ENCODE measurements at places on chromosomes 11 and 22.

GRCh38 chr22:26536056-26536761 is 23.9 kb upstream of the TFIP11 start:
- DNase-seq, result no peak

DNA sequence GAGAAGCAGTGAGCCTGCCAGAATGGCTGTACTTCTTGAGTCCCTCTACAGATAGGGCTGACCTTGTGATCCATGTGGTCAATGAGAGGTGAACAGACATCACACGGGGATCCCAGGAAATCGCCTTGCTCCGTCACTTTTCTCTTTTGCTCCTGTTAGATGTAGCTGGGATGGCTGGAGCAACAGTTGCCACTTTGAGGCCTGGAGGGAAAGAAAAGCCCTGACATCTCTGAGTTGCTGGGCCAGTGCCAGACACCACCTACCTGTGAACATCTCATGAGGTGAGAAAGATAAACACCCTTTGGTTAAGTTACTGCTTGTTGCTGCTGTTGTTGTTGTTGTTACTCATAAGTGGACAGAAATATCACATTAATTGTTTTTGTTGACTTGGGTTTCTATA is 840.3 kb downstream of the TBC1D22A start:
- DNase-seq, result no peak

- DNase-seq, result peak; percentile 80
Measured at GRCh38 chr11:122494221-122494620, 161.3 kb upstream of the UBASH3B start.

GRCh38 chr11:45354976-45355705 is 69.0 kb upstream of the SYT13 start:
- DNase-seq, result peak; percentile 58

DNA sequence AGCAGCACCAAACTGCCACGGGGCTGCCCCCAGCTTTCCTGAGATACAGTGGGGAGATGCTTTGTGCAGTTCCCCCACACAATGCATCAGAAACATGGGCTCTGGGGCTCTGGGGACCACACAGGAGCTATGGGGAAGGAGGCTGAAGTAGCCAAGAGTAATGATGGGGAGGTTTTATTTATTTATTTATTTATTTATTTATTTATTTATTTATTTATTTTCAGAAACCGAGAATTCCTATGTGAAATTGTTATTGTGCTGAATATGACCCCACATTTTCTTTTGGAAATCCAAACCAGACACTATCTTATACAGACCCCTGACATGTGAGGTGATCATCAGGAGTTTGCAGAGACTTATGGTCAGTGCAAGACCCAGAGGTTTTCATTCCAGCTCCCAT is 84.4 kb downstream of the MTNR1B start:
- DNase-seq, result no peak

- no peak for DNase-seq
Measured at GRCh38 chr11:78147807-78148206, 8.4 kb upstream of the ALG8 start.

DNA sequence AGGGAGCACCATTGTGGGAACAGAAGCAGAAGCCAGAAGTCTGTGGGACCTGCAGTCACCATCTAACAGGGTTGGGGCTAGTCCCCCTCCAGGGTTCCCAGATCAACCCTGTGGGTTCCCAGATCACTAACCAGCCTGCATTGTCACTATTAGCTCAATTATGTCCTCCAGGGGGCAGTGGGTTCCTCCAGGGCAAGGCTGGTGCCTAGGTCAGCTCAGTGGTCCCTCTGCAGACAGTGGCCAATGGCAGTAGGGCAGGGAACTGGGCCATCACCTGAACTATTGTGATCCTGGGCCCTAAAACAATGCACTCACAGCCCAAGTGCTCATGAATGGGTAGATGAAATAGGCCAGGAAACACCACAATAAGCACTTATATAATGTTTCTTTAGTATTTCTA is 18.8 kb upstream of the PRSS23 start:
- DNase-seq, result no peak

DNA sequence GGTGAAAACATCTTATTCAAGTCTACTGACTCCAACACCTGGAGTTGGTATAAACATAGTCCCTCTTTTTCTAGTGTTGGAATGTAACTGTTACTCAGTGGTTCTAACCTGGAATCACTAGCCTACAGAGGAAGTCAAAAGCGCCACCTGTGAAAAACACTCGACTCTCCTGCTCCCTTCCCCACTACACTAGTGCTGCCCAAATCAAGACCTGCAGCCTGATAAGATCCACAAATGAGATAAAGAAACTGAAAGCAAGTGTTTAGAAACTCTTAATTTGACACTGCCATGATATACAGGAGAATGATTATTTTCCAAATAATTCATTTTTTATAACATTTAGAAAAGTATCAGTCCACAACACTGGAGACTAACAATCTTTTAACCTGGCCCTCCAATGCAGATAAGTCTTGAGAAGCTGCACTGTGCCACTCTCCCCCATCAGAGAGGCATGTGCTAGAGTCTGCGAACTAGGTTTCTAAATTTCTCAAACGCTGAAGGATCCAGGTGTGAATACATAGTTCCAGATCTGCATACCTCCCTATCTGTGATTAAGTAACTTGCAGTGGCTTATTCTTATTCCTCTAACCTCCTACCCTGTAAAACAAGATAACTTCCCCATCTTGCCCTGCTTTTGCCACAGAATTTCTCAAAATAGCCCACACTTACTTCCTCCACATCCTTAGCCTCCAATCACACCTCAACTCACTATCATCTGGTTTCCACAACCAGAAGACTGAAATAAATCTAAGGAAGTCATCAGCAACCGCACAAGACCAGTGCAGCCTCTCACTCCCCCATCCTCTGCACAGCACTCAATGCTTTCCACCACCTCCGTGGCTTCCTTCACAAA is 88.1 kb downstream of the RRAS2 start:
- DNase-seq, result no peak

DNA sequence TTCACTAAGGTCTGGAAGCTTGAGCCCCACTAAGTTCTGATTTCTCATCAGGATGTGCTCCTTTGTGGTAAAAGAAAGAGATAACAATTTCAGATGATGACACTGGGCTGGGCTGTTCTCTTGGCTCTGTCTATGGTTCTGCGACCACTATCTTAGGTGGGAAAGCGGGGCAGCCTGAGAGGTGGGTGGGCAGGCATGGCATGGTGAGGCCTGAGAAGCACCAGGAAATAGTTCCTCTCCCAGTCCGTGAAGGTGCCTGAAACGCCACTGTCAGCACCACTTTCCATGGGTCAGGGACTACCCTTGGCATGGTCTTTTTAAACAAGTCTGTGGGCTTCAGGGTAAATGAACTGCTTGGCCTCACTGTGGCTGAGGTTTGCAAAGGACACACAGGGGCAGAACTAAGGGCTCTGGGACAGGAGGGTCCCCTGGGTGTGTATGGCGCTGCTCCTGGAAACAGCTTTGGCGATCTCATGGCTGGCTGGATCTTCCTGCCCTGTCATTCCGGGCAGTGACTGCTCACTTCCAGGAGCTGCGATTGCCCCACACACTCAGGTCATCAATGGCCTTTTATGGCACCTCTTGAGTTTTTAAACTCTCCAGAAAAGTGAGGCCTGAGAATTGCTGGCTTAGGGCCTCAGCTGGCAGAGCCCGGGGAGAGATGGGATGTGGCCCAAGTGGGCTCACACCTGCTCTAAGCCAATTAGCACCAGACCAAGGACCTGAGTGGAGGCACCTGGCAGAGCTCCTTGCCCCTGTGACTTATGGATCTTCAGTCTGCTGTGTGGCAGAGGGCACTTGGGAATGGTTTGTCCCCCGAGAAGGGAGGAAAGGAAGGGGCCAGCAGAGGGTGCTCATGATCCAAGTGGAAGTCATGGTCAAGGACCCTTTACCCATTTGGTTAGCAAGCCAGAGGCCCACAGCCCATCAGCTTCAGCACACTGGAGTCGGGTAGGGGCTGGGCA is 55.6 kb upstream of the LYVE1 start:
- peak; percentile 44 for DNase-seq

GRCh38 chr22:26884921-26885320 is 227.5 kb downstream of the MIAT start:
- peak; percentile 79 for DNase-seq

- DNase-seq, result no peak
Measured at GRCh38 chr22:20510811-20511577, 3.6 kb downstream of the MED15 start.

DNA sequence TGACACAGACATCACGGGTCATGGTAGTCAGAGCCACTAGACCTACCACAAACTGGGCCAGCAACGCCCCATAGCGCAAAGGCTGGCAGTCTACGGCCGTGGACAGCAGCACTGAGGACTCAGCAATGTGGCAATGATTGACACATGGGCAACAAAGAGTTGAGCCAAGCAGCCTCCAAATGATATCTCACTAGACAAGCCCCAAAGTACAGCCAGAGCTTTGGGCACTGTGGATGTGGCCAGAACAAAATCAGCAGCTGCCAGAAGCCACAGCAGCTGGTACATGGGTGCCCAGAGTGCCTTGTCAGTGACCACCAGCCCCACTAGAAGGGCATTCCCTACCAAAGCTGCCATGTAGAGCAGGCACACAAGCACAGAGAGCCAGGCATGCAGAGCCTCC is 11.2 kb upstream of the UBQLNL start:
- DNase-seq, result no peak

- no peak for DNase-seq
Measured at GRCh38 chr11:119919656-119920055, 190.7 kb upstream of the NECTIN1 start.

- DNase-seq, result no peak
Measured at GRCh38 chr11:74780248-74781005, 31.8 kb downstream of the RNF169 start.

DNA sequence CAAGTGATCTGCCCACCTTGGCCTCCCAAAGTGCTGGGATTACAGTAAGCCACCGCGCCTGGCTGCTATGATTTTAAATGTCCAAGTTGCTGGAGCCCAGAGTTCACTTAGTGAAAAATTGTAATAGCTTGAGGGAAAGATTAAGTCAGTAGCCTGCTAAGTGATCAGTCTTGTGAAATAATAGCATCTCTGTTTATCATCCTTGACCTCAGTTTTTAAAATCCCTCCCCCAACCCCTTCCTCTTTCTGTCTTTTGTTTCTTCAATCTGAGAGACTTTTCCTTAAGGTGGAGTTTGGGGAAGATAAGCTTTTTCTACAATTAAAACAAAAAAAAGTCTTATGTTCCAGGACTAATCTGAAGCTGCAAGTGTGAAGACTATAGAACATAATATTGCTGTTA is 6.4 kb downstream of the HIPK3 start:
- no peak for DNase-seq

DNA sequence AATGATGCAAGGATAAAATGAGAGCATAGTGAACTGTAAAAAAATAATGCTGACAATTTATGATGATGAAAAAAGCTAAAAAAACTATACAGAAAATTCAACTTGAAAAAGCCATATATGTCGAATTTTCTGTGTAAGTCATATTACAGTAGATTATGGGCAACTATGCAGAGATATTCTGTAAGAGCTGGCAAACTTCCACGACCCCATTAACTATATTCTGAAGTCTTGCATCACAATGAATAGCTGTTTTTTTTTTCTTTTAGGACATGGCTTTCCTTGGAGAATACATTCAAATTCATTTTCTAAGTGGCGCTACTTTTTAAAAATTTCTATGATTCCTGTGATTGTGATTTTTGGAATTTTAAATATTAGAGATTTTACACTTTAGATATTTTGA is 18.4 kb downstream of the PSMD13 start:
- peak; percentile 32 for DNase-seq

DNA sequence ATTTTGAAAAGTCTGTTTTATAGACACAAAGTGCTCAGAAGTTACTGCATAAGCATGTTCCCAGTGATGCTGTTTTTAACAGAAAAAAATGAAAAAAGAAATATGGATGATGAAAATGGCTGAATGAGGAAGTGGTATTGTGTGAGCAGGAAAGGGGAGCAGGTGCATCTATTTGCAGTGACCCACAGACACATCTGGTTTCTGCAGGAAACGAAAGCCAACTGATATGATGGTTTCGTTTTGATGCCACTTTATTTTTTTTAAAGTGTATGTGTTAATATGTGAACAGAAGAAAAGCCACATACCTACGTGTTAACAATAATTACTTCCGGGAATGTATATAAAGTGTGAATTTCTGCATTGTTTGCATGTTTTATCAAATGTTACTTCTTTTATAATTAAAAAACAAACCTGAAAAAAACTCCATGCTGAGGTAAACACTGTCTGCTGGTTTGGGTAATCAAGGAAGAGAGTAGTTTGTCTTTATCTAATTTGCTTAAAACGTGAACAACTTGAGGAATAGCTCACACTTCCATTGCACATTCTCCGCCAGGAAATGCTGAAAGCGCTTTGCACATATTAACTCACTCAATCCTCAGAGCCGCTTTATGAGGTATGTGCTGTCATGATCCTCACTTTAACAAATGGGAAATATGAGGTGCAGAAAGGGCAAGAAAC is 1335.9 kb downstream of the TBC1D22A start:
- DNase-seq, result no peak

GRCh38 chr11:58577555-58578135 is 1.2 kb upstream of the ZFP91 start:
- DNase-seq, result peak; percentile 91

- DNase-seq, result no peak
Measured at GRCh38 chr22:27729246-27729645, 72.3 kb downstream of the MN1 start.

DNA sequence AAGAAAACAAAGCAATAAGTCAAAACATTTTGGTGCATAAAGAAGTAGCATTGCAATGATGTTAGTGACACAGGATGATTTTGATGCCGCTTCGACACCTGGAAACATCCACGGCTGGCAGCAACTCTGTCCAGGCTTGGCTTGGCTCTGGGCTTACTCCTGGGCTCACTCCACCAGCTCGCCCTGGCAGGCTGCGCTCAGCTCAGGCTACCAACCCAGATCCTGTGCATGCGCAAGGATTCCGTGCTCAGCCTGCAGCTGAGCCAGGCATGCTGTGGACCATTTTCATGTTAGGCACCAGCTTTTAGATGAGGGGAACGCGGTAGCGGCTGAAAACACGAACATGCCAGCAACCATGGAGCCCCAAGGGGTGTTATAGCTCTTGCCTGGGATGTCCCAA is 66.0 kb downstream of the SLC25A17 start:
- no peak for DNase-seq

- DNase-seq, result no peak
Measured at GRCh38 chr11:85589373-85589772, 37.8 kb downstream of the DLG2 start.

- no peak for DNase-seq
Measured at GRCh38 chr11:85988780-85989179, 80.1 kb downstream of the PICALM start.

GRCh38 chr11:18776324-18776723 is 15.3 kb downstream of the PTPN5 start:
- no peak for DNase-seq

DNA sequence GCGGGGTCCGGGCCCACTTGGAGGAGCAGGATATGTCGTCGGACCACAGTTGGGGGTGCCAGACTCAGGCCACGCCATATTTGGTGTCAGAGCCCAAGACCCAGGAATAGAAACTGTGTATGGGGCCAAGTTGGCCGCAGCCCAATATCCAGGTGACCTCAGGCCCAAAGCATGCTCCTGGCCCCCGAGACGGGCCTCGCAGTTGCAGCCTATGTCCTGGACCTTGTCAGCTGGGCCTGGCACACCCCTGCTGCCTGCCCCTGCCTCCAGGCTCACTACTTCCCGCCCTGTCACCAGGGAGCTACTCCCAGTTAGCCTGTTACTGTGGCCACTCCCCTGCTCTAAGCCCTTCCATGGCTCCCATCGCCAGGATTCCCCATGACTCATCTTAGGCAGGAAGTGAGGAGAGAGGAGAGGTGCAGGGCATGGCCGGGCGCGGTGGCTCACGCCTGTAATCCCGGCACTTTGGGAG is 23.1 kb downstream of the A4GALT start:
- DNase-seq, result peak; percentile 90
